ENCODE measurements at places on chromosomes 1 and 21.

DNA sequence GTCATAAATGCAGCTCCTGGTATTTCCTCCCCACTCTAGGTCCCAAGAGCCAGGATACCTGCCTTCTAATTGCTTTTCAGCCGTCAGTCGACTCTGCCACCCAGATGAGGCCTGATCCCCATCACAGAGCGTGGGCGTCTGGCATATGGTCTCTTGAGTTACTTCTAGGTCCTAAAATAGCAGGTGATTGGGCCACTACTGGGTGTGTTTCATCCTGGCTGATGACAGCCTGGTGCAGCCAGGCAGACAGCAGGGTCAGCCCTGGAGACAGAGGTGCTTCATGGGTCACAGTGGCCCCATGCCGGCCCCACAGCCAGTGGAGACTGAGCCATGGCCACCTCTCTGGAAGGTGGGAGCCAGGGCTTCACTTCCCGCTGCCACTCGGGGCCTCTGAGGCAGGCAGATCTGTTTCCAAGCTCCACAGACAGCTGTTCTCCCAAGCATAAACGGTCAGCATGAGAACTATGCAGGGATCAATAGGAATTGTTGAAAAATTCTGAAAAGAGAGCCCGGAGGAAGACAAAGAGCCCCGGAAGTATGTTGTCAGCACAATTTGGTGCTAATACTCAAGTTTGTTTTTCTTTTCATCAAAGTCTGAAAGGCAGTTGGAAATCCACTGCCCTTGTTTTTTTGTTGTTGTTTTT, 83.0 kb downstream of the MAN1C1 start:
- DNase-seq, result no peak

DNA sequence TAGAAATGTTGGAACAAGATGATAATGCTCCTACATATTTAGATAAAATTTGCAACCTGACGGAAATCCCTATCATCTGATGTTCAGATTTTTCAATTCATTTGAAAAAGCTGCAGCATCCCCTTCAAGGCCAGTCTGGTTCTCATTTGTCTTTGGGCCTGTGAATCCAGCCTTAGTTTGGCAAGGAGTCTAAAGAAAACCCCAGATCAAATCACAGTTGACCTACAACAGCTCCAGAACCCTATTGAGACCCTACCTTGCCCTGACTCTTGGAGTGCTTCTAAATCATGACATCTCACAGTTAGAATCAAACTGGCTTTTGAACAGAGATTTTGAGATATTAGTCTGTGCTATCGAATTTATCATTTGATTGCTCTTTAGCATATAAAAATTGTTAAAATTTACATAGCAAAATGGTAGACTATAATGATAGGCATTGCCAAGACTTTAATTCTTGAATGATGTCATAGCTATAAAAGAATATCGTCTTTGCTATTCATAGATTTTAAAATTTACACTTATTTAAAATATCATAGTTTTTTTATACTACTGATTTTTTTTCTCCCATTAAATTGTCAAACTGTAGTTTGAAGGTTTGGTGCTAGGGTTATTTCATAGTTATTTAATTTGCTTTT, 2.2 kb downstream of the PPP2R5A start:
- no peak for DNase-seq

- no peak for DNase-seq
These were observed 330.8 kb downstream of the DISC1 start for GRCh38 chr1:231957359-231957758.

DNA sequence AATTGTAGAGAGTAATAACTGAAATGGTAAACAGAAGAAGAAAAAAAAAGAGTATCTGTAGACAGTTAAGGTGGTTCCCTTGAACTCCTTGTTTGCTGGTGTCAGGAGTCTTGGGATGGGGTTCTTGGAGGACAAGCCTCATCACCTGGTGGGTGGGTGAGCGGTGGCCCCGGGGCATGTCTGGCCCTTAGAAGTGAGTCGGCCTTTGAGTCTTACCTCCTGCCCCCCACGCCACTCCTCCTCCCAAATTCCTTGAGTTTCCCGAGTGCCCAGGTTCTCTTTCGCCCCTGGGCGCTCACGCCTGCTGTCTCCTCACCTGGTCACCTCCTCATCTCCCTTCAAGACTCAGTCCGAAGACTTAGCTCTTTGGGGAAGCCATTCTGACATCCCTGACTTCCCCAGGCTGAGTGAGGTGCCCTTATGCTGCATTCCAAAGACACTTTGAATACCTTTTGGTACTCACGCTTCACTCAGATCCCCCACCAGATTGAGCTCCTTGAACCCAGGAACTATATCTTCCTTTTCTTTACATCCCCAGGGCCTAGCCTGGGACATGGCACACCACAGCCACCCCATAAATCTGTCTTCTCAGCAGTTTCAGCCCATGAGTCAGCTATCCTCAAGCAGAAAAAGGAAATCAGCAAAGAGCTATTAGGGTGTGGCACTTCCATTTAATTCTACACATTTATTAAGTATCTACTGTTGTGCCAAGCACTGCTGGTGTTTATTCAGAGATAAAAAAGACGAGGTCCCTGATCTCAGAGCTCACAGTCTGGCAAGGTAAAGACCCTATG, 13.5 kb upstream of the IKBKE start:
- DNase-seq, result no peak

Data from GM20000 (cell line).